ENCODE measurements at places on chromosomes 12 and 14. TPM values are rescaled to one million over a fixed set of nuclear protein-coding genes. Genes with fewer than 3 reads are reported as not detected.

GRCh38 chr12:23834076-23834475, 115.4 kb downstream of the SOX5 start:
- no peaks in the 10 kb centered on the region for H3K36me3 ChIP-seq
- H3K27me3 ChIP-seq = no peaks in the 10 kb centered on the region
- no peak for DNase-seq
- no peak overlapping the region for H3K4me3 ChIP-seq
- no peak overlapping the region for H3K27ac ChIP-seq

GRCh38 chr12:78753058-78753457, 111.5 kb upstream of the SYT1 start:
- H3K4me1 ChIP-seq = no peaks in the 10 kb centered on the region
- no peak for DNase-seq
- H3K36me3 ChIP-seq = no peaks in the 10 kb centered on the region

- no peak overlapping the region for H3K27ac ChIP-seq
- H3K4me1 ChIP-seq = no peaks in the 10 kb centered on the region
- H3K36me3 ChIP-seq = no peaks in the 10 kb centered on the region
- DNase-seq = no peak
- H3K4me3 ChIP-seq = no peak overlapping the region
Measured at GRCh38 chr12:3035815-3036702, 41.1 kb upstream of the TSPAN9 start.

- H3K27me3 ChIP-seq = no peaks in the 10 kb centered on the region
- no peak overlapping the region for H3K27ac ChIP-seq
- H3K36me3 ChIP-seq = no peaks in the 10 kb centered on the region
- no peaks in the 10 kb centered on the region for H3K4me1 ChIP-seq
- no peak overlapping the region for H3K4me3 ChIP-seq
Measured at GRCh38 chr12:12520273-12520672, 42.4 kb downstream of the DUSP16 start.

Gene RNASE7
- polyA plus RNA-seq = not detected

Gene TPH2
- not detected for polyA plus RNA-seq

Gene CRY1
- 14.7 TPM for polyA plus RNA-seq

Gene LGR5
- not detected for polyA plus RNA-seq

Gene KRT82
- not detected for polyA plus RNA-seq

Gene SLCO1B1
- polyA plus RNA-seq = not detected

Gene KERA
- polyA plus RNA-seq = not detected

Gene PCED1B
- 17.4 TPM for polyA plus RNA-seq

Data from naive B cell (primary cell).